ENCODE measurements at places on chromosomes 2 and 18.

- DNase-seq = peak; percentile 96
Observed at GRCh38 chr18:12741351-12741750, 38.5 kb downstream of the PSMG2 start.

DNA sequence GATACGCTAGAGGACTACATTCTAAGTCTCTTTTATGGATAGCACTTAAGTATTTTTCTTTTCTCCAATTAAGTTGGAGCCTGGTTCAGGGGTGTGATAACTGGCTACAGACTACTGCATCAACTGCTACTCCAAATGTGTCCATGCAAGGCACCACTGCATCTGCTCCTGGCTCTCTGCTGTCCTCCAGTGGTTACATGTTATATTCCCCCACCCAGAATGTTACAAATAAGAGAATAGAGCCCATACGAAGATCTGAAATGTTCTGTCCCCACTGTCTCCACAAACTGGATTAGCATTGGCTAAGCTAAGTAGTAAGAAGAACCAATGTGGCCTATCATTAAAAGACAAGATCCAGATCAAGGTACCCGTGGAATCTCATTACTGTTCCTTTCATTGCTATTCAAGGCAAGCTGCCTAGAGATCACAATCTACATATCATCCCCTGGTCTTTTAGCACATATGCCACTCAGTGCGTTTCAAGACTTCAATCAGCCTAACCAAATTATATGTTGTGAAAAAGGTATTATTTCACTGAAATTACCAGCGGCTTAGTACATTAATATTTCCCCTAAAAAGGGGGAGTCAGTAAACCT lies 308.3 kb upstream of the SLC8A1 start:
- DNase-seq = peak; percentile 46

DNA sequence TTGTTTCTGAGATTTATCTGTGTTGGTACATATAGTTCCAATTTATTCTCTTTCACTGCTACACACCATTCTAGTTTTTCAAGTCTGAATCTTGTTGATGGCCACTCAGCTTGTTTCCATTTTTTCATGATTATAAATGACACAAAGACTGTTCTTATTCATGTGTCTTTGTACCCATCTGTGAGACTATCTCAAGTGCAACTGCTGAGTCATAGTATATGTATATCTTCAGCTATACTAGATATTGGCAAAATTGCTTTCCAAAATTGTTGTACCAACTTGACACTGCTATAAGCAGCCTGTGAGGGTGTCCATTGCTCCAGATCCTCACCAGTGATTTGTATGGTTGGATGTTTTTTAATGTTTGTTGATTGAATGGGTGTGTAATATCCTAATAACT lies 37.2 kb upstream of the RTN4 start:
- no peak for DNase-seq

DNA sequence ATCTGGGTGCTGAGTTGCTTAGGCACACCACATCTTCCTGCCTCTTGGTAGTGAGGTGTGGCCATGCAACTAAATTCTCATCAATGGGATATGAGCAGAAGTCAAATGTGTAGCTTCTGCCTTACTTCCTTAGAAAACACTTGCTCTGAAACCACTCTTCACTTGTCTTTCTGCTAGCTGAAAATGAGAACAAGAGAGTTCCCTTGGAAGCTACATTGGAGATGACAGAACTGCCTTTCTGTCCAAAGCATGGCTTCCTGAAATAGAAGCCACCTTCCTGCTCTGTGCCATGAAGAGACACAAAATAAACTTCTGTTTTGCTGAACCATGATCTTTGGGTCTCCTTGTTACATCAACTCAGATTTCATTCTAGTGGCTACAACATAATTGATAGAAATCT lies 659.9 kb downstream of the IRS1 start:
- DNase-seq = no peak

DNA sequence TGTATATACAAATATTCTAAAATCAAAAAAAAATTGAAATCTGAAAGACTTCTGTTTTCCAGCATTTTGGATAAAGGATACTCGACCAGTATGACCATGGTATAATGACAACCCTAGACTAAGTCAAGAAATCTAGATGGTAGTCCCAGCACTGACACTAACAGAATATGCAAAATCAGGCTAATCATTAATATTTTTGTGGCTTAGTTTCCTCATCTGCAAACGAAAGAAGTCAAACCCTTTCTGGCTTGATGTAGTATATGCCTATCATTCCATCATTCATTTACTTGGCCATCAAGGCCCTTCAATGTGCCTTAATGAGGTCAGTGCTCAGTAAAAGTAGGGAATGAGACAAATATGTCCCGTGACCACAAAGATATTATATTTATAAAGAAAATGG lies 83.5 kb downstream of the NCKAP5 start:
- no peak for DNase-seq

- DNase-seq = no peak
Observed at GRCh38 chr2:42135381-42136312, 33.5 kb upstream of the EML4 start.

GRCh38 chr2:60679036-60679780 lies 76.9 kb upstream of the PAPOLG start:
- no peak for DNase-seq

GRCh38 chr2:109138449-109138848 lies 9.4 kb downstream of the SH3RF3 start:
- no peak for DNase-seq

DNA sequence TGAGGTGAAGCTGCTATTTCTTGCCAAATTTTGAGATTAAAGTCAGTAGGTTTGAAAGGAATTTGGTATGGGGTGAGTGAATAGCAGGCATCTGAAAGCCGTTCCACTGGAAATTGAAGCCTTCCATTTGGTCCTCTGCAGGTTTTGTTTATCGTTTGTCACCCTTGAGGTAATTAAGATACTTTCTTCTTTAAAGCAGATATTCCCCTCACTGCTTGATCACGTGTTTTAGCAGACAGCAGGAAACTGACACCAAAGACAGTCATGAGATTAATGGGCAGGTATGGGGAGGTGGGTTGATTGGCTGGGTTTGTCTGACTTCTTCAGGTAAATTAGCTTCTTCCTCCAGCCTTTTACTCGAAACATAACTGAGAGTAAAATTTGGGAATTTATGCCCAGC lies 10.7 kb downstream of the LPIN1 start:
- DNase-seq = no peak

GRCh38 chr2:201820383-201821007 lies 14.2 kb downstream of the CDK15 start:
- DNase-seq = no peak

DNA sequence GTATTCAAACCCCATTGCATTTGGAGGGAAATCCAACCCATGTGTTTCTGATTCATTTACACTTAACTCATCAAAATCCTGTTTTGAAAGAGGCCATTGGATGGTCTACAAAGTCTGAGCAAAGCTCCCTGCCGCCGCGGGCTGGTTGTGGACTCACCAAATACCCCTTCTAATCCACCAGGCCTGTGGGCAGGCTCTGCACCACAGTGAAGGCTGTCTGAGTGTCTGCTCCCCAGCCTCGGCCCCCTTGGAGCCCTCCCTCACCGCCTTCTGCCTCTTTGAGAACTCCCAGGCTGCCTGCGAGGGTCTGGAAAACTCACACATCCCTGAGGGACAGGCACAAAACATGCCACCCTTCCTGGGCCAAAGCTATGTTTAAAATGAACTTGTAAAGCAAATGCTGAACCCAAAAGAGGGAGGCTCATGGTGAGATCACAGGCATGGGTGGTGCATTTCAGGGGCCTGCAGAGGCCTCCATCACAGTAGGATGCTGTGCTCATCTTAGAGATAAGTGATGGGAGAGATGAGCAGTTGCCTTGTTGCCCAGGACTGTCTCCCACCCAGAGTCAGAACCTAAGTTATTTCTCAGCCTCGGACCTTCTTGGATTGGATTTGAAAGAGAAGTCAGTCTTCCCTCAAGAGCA lies 225.0 kb downstream of the CYP26B1 start:
- no peak for DNase-seq

- DNase-seq = no peak
Observed at GRCh38 chr2:55999231-55999630, 75.6 kb upstream of the EFEMP1 start.

DNA sequence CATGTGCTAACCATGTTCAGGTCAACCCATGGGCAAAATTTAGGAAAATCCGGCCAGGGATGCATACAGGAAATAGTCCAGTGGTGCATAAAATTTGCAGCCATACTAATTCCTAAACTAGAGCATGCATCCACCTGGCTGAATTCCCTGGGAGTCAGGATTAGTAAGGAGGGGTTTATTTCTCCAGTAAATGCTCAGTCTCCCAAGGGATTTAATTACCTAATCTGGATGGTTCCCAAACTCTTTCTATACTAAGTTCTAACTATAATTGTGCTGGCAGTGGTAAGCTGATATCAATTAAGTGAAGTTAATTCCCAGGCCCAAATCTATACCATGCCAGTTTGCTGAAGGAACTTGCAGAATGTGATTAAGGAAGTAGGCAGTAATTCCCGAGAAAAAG lies 26.2 kb upstream of the EVA1A start:
- DNase-seq = no peak

DNA sequence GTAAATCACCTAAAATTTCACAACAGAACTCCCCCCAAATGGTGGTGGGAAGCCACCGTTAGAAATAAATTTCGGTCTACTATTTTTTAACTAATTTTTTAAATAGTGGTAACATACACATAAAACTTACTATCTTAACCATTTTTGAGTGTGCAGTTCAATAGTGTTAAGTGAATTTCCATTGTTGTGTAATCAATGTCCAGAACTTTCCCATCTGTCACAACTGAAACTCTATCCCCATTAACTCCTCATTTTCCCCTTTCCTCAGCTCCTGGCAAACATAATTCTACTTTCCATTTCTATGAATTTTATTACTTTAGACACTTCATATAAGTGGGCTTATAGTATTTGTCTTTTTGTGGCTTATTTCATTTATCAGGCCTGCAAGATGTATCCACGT lies 34.1 kb upstream of the HNMT start:
- DNase-seq = no peak

DNA sequence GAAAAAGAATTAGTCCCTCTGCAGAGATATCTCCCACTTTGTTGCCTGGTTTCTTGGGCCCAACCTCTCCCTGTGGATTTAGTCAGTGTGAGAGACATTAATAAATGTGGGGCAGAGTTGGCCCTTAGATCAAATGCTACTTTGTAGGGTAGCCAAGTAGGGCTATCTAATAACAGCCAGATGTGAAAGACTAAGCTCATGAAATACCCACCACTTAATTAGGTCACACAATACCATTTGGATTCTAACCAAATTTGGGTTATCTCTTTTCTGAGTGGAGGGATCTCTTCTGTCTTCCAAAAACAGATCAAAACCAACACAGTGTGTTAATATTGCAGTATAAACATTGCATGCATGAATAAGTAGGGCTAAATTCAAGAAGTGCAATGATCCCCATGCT lies 626.8 kb upstream of the ZEB2 start:
- DNase-seq = no peak

- peak; percentile 48 for DNase-seq
Observed at GRCh38 chr2:149733936-149734685, 146.5 kb upstream of the MMADHC start.

- no peak for DNase-seq
Observed at GRCh38 chr18:9823805-9824473, 61.8 kb upstream of the TXNDC2 start.

DNA sequence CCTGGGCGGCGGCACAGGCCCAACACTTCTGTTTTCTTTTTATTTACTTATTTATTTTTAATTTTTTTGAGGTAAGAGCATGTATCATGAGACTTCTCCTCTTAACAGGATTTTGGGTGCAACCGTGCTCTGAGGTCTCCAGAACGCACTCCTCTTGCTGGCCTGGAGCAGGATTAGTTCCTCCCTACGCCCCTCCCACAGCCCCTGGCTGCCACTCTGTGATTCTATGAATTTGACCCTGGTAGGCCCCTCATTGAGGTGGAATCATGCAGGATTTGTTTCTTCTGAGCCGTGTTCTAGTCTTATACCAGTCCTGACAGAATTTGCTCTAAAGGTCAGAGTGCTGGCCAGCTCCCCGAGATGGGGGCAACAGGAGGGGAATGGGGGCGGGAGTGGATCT lies 106.5 kb upstream of the HS6ST1 start:
- no peak for DNase-seq

DNA sequence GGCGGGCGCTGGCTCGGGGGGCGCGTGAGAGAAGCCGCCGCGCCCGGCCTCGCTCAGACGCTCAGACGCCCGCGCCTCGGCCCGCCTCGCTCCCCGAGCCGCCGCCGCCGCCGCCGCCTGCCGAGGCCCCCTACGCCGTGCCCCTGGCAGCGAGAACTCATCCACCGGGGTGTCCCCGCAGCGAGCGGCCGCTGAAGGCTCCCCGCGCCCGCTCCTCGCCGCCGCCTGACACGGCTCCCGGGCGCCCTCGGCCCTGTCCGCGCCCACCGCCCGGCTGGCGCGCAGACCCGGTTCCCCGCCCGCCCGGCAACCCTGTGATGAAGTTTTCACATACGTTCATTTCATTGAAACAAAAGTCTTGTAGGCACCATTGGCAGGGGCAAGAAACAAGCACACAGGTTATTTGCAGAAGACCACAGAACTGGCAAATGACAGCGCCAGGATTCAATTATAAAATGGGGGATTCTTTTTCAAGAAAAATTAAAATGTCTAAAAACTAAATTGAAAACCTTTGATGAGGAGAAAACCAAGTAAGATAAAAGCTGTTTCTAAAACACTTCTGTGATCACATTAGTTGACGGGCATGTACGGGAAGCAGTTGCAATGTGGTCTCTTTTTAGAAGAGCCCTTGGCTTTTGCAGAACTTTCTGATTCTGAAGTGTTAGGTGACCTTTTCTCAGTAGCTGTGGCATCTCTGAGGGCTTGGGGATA lies 50.5 kb upstream of the TUBA3D start:
- no peak for DNase-seq

GRCh38 chr2:226865273-226865672 lies 29.4 kb downstream of the RHBDD1 start:
- DNase-seq = no peak

GRCh38 chr2:235545339-235546150 lies 51.7 kb downstream of the AGAP1 start:
- DNase-seq = no peak

- DNase-seq = no peak
Observed at GRCh38 chr2:167331636-167332232, 443.5 kb downstream of the XIRP2 start.

DNA sequence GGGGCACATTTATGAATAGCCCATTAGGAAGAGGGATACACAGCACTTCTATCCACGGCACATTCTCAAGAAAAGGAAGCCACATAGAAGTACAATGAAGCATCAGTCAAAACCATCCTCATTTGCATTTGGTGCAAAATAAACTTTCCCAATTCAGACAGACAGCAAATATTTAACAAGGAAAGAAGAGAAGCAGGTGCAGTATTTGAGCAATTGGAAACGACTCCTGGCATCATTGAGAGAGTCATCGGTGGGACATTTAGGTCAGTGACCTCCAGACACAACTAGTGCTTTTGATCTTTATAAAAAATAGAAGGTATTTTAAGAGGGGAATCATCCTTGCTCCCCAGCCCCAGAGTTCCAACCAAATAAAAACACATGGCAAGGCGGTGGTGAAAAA lies 118.0 kb downstream of the MREG start:
- DNase-seq = peak; percentile 21

DNA sequence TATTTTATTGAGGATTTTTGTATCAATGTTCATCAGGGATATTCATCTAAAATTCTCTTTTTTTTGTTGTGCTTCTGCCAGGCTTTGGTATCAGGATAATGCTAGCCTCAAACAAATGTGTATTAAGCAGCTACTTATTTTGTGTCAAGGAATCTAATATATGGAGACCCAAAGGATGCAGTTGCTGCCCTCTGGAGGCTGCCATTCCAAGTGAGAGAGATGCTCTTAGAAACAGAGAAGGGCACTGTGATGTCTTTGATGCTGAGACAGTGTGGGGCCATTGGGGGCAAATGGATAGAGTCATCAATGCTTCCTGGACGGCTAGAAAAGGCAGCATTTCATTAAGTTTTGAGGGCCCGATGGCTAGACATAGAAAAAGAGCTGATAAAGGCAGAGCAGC lies 292.6 kb downstream of the SETBP1 start:
- no peak for DNase-seq

- no peak for DNase-seq
Observed at GRCh38 chr2:109663721-109664120, 49.6 kb downstream of the SOWAHC start.
